IMR-90 (cell line): ENCODE measurements at places on chromosomes 6 and 20. TPM values are rescaled to one million over a fixed set of nuclear protein-coding genes. Genes with fewer than 3 reads are reported as not detected.

Gene ZC2HC1B
- not detected in 2 replicates for polyA plus RNA-seq

GRCh38 chr6:68951270-68951669, 316.2 kb downstream of the ADGRB3 start:
- no peaks in the 10 kb centered on the region for H3K4me1 ChIP-seq
- H3K27me3 ChIP-seq: no peaks in the 10 kb centered on the region
- no peaks in the 10 kb centered on the region for H3K36me3 ChIP-seq
- no peak overlapping the region for H3K27ac ChIP-seq
- H3K4me3 ChIP-seq: no peak overlapping the region
- DNase-seq: no peak

DNA sequence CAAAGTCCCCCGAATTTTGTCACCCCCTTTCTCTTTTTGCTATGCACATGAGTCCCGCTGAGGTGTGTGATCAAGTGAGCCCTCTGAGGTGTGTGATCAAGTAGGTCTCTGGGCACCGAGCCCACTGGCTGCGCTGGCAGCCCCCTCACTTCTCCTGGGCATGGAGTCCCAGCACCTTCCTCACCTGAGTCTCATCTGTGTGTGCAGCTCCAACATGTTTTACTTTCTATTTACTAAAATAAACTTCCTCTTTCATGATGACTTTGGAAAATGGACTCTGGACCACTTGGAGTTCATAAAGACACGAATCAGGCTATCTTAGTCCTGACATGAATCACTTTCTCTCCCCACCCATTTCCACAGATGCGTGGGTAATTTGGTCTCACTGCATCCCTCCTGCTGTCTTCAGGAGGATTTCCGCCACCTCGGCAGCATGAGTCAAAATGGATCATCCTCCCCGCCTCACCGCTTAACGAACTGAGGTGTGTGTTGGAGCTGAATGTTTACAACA, 39.8 kb downstream of the PRDM1 start:
- no peaks in the 10 kb centered on the region for H3K36me3 ChIP-seq
- DNase-seq: no peak
- H3K4me3 ChIP-seq: no peak overlapping the region
- H3K27me3 ChIP-seq: no peaks in the 10 kb centered on the region
- H3K27ac ChIP-seq: no peak overlapping the region

DNA sequence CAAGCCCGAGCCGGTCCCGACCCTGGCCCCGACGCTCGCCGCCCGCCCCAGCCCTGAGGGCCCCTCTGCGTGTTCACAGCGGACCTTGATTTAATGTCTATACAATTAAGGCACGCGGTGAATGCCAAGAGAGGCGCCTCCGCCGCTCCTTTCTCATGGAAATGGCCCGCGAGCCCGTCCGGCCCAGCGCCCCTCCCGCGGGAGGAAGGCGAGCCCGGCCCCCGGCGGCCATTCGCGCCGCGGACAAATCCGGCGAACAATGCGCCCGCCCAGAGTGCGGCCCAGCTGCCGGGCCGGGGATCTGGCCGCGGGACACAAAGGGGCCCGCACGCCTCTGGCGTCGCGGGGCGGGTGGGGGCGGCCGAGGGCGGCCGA, 37.5 kb downstream of the YTHDF1 start:
- no peak overlapping the region for H3K4me3 ChIP-seq
- no peaks in the 10 kb centered on the region for H3K4me1 ChIP-seq
- DNase-seq: no peak
- no peak overlapping the region for H3K27ac ChIP-seq
- H3K27me3 ChIP-seq: peaks cover 83% of the 10 kb centered on the region

GRCh38 chr6:37814374-37814773, 5.2 kb upstream of the ZFAND3 start:
- H3K36me3 ChIP-seq: no peaks in the 10 kb centered on the region
- H3K4me3 ChIP-seq: no peak overlapping the region
- DNase-seq: no peak
